RWPE1 (cell line): ENCODE measurements at places on chromosomes 11 and 22.

DNA sequence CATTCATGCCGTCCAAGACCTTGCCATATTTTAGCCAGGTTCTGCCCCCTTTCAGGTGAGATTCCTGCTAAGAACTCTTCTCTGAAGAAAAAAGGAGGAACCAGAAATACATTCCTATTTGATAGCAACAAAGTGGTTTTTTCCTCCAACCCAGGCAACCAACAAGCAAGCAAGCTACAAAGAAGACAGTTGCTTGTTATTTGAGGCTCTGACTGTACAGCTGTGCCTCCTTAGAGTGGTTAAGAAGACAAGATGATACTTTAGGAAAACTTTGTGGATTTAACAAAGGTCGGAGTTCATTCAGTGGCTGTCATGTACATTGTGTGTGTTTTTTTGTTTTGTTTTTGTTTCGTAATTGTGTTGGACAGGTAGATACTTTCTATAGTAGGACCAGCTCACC, 21.7 kb downstream of the TEAD1 start:
- no peak for DNase-seq

DNA sequence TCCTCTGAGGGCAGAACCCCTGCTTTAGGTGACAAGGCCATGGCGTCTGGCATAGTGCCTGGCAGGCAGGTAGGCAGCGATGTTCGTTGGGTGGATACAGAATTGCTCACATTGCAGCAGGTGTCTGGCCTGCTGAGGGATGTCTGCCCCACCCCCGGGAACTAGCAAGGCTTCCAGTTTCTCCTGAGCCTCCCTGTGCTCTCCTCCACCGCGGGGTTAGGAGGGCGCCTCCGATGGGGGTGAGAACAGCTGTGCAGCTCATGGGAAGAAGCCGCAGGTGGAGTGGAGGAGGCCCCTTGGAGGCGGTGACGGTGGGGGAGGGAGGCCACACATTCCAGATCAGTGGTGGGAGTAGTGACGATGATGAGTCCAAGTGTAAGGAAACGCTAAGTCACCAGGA, 48.3 kb upstream of the JAM3 start:
- DNase-seq: no peak

GRCh38 chr11:30310623-30311022, 12.3 kb upstream of the ARL14EP start:
- DNase-seq: no peak

GRCh38 chr11:112394304-112394703, 133.6 kb upstream of the PLET1 start:
- DNase-seq: no peak

- no peak for DNase-seq
Measured at GRCh38 chr22:27046086-27046485, 388.7 kb downstream of the MIAT start.

- DNase-seq: no peak
Measured at GRCh38 chr11:134665188-134665535, 253.1 kb upstream of the B3GAT1 start.

DNA sequence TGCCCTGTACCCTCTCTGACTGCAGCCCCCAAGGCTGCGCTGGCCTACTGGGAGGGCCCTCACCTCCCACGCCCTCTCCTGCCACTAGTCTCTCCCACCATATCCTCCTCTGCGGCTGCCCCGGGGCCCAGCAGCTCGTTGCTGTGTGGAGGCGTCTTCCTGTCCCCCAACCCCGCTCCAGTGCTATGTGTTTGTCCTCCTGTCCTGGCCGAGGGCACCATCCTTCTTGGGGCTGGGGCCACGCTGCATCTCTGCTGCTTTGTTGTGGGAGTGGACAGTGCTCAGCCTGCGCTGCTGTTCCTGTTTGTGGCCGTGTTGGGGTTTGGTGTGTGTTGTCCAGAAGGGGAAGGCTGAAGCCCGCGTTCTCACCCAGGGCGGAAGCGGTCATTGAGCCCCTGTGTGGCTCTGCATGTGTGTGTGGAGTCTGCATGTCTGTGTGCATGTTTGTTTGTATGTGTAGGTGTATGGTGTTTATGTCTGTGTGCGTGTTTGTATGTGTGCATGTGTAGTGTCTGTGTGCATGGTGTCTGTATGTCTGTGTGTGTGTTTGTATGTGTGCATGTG, 15.7 kb downstream of the TPCN2 start:
- no peak for DNase-seq

DNA sequence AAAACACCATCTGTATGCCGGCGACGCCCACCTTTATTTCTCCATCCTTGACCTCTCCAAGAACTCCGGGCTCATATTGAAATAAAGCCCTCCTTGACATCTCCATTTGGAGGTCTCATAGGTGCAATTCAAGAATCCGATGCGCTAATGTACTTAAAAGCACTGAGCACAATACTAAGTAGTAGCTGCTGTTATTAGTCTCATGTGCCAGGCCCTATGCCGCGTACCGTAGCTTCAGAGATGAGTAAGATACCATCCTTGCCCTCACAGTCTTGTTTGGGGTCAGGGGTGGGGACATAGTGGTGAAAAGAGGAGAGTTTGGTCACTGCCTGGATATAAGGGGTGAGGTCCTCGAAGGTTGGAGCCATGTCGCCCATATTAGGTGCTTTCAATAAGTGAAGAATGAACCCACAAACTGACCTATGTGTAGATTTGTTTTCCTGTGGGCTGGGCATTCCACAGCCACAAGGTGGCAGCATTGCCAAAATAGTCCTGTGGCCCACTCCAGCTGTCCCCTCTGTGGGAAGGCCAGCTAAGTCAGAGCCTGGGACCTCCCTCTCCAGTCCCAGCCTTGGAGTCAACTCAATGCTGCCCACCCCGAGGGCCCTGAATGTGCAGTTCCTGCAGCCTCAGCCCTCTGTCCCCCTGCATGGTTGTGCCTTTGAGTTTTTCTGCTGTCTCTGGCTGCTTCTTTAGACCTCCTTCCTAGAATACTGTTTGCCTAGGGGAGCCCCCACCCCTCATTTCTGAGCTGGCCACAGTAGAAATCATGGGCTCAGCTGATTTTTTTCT, 6.5 kb downstream of the DCPS start:
- peak; percentile 60 for DNase-seq

GRCh38 chr11:86672007-86672621, at the start of gene ME3:
TSS of gene ME3 (minus strand) at chr11:86672616.
- DNase-seq: peak; percentile 22

DNA sequence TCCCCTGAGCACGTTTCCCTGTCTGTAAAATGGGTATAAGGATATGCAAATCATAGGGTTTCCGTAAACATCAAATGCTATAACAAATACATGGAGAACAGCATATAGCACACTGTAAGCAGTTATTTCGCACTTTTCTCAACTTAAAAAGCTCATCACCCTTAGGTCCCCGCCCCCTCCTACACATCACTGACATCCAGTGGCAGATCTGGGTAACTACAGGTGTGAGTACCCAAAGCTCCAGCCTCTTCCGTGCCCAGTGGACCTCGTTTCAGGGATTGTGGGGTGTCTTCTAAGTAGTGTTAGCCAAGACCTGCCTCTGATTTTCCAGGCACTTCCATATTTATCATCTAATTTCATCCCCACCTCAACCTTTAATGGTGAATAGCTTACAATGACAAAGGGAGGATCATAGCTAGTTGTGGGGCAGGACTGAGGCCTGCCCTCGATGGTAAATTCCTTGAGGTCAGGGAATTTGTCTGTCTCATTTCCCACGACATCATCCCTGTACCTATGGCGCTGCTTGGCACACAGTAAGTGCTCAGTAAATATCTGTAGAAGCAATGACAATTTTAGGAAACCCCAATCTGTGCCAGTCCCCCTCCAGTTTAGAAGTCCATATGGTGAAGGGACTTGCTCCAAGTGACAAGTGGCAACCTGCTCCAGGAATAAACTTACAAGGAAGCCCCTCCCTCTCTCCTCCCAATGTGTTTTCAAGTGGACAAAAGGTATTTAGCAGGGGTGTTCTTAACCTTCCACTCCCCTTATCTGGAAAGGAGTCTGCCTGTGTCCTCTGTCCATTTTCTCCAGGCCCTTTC, 340.5 kb downstream of the TENM4 start:
- DNase-seq: peak; percentile 76

DNA sequence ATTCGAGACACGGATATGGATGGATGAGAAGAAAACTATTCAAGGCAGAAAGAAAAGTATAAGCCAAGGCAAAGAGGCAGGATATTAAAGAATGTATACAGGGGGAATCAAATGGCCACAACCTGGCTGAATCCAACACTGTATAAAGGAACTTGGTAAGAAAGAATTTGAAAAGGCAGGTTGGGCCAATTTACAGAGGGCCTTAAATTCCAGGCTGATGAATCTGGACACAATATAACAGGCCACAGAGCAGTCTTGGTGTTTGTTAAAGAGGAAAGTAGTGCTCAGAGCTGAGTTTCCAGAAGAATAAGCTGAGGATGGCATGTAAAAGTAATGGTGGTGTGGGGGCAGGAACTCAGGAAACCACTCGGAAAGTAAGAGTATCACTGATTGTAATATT, 72.3 kb upstream of the POU2AF2 start:
- DNase-seq: no peak

DNA sequence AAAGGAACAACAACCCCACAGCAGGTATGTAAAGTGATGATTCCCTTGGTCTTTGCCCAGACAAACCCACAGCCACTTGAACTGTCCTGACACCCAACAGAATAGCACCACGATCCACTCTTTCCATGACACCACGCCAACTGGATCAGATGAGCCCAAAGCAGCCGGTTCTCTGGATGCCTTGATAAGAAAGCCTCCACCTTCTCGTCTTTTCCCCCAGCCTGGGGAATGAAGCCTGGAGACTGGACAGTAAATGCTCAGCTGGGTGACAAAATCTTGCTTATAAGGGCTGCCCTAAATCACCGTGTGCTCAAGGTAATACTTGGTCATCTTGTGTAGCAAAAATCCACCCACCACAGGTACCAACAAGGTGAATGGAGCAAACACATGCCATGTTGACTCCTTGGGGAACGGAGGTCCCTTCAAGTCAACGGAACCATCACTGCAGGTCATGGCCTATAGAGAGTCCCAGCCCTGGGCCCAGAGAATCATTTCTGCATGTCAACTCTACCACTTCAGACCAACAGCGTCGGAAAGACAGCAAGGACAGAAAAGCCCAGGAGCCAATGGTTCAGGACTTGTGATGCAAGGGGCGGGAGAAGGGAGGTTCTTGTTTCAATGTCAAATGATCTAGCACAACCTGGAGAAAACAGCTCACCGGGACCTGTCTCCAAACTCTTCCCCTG, 2.2 kb upstream of the MYO18B start:
- no peak for DNase-seq

DNA sequence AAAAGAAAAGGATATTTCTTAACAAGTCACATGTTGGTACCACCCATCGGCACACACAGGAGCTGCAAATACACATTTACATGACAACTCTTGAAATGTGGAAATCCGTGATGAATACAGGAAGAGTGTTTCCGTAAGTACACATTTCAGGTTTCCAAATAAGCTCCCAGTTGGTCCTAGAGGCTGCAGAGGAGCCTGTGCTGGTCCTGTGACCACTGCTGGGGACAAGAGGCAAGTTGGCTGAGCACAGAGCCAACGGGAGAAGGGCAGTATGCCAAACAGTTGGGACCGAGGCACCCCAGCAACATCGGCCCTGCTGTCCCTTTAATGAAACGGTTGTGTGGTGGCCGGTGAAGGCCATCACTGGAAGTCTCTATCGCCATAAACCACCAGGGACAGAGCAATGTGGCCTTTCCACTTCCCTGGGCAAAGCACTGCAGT, 38.5 kb upstream of the ARFGAP3 start:
- DNase-seq: no peak

GRCh38 chr11:128733440-128734102, 39.7 kb downstream of the FLI1 start:
- DNase-seq: no peak

GRCh38 chr11:34236572-34236971, 121.2 kb downstream of the ABTB2 start:
- DNase-seq: no peak

DNA sequence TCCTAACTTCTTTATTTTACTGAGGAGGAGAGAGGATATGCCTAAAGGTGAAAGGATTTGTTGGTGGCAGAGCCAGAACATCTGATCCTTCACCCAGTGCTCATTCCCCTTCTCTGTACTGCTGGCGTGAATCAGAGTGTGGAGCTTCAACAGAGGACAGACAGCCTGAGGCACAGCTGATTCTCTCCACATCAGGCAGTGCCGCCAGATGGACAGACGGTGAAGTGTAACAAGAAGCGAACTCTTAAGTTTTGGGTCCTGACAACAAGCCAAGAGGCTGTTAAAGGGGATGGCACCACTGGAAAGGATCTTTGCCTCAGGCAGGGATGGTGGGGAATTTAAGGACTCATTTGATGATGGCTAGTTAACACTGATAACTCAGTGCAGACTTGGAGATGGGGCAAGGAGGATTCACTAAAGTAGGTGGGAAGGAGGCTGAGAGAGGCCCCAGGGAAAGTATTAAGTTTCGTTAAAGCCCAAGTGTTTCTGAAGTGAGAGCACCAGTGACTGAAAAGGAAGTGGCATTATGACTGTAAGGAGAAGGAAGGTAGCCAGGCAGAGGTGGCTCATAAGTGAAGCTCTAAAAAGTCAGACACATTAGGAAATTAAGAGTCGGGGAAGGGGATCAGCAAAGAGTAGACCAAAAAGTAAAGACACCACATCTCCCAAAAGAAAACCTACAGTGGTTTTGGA, 81.3 kb downstream of the CLPB start:
- no peak for DNase-seq
